ENCODE measurements at places on chromosomes 1 and 21.

- DNase-seq, result no peak
These were observed 17.9 kb downstream of the VWA5B1 start for GRCh38 chr1:20308569-20308968.

DNA sequence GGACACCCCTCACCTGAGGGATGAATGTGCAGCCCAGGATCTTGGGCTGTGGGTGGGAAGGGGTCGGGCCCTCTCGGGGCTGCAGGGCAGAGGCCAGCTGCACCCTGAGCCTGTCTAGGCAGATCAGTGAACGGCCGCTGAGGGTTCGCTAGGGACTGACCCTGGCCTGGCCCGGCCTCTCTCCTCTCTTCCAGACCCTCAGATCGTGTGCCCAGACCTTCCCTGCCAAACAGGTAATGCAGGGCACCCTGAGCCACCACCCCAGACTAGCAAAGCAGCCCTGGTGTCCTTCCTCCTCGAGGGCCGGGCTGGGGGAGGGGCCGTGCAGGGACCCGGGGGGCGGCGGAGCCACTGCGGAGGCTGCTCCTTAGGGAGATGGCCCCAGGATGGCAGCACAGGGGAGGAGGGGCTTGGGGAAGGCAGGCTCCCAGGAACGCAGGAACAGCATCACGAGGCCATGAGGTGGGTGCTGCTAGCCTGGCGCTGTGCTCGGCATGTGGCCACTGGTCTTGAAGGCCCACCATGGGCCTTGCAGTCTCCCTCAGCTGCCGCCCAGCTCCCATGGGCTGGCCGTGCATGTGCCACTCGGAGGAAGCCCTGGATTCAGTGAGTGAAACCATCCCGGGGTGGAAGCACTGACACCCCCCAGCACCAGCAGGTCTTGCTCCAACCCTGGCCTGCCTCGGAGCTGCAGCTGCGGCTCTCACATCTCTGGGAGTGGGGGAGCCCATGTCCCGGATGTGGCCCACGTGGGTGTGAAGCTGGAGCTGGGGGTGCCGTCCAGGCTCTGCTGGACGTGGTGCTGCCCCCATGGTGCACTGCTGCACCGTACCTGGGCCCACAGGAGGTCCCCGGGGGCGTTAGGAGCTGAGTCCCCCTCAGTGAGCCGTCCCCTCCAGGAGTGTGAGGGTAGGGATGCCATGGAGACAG, 28.7 kb downstream of the COL6A2 start:
- DNase-seq, result peak; percentile 55

DNA sequence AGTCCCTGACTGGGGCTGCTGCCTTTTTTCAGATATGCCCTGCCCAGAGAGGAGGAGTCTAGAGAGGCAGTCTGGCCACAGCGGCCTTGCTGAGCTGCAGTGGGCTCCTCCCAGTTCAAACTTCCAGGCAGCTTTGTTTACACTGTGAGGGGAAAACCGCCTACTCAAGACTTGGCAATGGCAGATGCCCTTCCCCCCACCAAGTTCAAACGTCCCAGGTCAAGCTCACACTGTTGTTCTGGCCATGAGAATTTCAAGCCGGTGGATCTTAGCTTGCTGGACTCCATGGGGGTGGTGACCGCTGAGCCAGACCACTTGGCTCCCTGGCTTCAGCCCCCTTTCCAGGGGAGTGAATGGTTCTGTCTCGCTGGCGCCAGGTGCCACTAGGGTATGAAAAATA, 18.3 kb upstream of the C1orf53 start:
- DNase-seq, result no peak

GRCh38 chr1:203215573-203215972, 13.9 kb downstream of the CHIT1 start:
- no peak for DNase-seq
